ENCODE measurements at places on chromosomes 2 and 18.

- DNase-seq = no peak
Observed at GRCh38 chr18:13582178-13582670, 144.1 kb downstream of the FAM210A start.

DNA sequence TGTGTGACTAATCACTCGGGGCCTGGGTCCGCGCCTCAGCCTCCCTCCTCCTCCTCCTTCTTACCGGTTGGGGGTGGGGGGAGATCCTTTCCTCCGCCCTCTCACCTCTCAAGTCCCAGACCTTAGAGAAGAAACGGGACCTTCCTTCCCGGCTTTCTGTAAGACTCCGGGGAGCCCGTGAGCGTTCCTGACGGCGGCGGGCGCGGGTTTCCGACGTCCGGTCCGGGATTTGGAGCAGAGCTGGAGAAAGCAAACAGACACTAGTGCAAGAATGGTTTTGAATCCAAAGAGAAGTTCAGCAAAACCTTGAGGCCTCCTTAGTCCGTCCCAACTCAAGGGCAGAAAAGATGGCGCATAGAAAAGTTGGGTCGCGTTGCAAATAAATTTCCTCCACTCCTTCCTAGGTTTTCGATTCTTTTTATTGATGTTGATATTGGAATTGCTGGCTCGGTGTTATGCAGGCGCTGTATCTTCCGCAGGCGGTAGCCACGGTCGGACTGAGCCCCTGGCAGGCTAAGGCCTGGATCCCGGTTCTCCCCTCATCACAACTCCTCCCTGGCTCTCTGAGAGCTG is 2.0 kb downstream of the DLX1 start:
- peak; percentile 12 for DNase-seq

GRCh38 chr2:8216397-8216796 is 465.5 kb upstream of the ID2 start:
- no peak for DNase-seq

DNA sequence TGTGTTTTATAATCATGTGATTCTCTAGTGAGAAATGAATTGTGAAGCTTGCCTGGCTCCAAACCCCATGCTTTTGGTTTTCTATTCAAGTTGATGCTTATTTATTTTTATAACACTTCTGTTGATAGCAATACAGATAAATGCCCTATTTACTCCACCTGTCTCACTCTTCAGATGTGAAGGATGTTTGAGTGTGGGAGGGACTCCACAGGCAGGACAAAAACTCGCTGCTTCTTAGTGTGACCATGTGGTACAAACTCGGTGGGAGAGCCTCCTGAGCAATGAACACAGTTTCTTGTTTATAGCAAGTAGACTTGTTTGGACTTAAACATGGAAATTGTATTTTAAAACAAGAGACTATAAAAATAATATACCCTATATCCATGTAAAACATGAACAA is 219.7 kb downstream of the GULP1 start:
- no peak for DNase-seq

DNA sequence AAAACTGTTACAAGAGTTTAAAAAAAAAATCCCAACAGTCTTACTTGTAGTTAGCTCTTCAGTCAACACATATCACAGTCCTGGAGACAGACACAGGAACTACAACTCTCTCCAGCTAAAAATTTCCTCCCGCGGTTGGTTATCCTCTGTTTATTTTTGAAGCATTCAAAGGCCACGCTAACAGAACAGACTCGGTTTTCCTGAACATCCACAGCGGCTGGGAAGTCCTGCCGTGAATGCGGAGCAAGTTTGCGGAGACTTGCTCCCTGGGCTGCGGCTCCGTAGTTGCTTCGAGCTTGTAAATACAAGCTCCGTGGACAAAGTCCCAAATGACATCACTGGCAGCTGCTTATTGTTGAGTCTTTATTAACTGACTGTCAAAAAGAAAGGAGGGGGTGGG is at the start of gene NCKAP5:
Gene NCKAP5, minus strand, starts transcription at position 292 of the 400 bp plus-strand sequence. CDS start 50,937 bp downstream, outside the sequence.
- DNase-seq = peak; percentile 14

DNA sequence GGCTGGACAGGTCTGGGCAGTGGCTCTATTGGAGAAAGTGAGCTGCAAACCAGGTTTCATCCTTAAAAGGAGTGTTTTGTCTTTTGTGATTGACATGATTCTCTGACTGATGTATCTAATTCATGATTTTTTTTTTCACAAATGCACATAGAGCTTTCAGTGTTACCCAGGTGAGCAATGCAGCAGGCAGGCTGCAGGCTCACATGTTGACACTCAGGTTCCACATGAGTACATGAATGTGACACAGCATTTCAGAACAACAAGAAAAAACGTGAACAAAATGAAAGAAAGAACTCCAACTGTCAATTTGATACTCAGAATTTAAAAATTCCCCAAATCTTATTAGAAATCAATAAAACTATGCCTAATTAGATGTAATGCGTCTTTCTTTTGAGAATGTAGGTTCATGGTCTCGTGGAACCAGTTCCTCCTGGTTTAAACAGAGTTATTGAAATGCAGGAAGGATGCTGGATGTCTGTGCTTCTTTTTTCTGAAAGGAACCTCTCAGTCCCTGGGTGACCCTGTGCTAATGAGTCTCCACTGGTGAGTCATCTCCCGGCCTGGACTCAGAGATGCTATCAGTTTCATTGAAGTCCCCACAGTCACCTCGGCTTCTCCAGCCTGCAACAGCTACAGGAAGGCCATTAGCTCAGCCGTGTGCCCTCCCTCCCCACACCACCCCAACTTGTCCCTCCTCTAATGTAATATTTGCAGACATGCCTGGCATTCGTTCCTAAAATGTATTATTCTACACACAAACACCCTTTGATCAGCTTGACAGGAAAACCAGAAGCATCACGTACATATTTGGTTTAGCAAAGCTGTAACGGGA is 430.4 kb downstream of the LPIN1 start:
- DNase-seq = no peak

- no peak for DNase-seq
Observed at GRCh38 chr2:8138923-8139667, 542.8 kb upstream of the ID2 start.

DNA sequence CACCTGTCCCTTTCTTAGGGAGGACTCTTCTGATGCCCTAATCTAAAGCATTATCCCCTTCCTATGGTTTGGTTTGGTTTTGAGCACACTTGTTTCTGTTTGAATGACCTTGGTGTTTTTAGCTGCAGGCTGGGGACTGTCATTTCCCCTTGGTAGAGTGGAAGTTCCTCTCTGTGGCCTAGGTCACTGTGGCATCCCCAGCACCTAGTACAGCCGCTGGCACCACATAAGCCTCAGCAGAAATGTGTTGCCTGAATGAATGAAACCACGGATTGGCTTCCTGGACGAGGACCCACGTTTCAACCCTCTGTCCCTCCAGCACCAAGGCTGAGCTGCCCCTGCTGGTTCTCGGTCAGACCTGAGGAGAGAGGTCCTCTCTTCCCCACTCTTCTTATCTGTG is 159.9 kb downstream of the CTIF start:
- DNase-seq = no peak

DNA sequence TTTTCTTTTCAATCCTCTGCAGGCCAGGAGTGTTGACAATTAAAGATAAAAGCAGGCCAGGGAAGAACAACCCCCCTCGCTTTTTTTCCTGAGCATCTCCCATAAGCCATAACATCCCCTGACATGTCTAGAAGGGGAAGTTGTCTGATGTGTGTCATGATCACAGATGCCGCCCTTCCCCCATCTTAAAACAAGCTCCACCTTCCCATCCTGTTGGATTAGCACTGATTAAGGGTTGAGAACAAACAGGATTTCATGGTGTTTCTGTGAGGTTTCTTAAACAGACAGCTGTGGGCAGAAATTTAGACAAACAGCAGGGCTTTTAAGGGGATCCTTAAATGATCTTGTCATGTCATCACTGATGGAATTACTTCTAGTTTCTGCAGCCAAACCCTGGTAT is 59.4 kb upstream of the UPP2 start:
- DNase-seq = no peak

DNA sequence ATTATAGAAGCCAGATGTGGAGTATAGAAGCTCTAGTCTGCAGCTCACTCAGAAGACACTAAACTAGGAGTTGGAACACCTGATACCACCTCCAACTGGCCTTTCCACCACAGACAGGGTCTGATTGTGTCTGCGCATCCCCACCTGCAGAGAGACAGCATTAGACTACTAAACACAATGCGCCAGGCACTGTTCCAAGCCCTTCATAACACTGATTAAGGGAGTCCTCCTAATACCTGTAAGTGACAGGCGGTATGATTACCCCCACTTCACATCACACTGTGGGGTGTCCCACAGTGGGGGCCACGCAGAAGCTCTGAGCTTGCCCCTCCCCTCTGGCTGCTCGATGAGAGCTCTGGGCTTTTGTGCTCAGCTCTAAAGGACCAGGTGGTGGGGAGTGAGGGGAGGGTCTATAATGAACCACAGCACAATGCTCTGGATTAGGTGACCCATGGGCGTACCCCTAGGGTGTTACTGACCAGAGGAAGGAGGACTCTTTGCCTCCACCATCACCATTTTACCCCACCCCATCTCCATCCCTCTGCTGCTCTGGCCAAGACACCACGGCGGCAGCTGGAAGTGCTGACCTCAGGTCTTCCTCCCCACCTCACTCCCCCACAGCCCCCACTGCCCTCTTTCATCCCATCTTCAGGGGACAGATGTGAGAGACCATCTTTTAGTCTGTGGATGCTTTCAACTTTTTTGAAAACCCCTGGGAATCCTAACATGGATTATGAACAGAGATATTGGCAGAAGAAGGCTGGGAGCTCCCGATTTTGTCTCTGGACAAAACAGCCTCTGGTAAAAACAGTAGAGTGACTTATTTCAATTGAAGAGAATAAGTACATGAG is 145.1 kb downstream of the GFPT1 start:
- DNase-seq = no peak

GRCh38 chr2:10355471-10356438 is 53.1 kb downstream of the HPCAL1 start:
- DNase-seq = no peak

GRCh38 chr2:240926516-240927389 is 20.6 kb downstream of the CROCC2 start:
- DNase-seq = no peak

DNA sequence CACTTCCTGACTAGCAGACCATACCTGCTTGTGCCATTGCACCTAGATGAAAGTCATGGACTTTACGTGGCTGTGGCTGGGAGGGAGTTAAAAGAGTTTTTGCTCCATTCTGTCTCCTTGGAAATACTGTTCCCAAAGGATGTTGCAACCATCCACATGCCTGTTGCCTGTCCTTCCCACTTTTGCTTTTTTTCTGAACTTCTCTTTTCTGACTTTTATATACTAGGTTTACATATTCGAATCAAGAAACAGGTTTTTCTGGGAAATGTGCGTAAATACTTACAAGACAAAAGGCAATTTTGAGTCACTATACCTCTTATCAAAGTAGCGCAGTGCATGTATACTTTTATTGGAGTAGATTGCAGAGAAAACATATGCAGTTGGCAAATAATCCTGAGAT is 244.8 kb downstream of the PRKCE start:
- DNase-seq = no peak

- DNase-seq = no peak
Observed at GRCh38 chr18:77512152-77512551, 262.5 kb downstream of the GALR1 start.

DNA sequence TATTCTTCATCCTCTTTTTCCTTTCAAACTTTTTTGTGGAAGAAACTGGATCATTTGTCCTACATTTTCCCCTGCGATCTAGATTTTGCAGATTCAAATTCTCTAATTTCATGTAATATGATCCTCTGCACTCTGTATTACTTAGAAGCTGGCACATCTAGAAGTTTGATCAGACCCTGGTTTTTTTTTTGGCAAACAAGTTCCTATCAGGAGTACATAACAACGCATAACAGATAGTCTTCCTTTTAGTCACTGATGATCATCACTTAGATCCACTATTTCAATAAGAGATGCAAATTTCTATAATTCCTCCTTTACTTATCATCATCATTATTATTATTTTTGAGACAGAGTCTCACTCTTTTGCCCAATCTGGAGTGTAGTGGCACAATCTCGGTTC is 117.1 kb downstream of the CDH2 start:
- DNase-seq = no peak

DNA sequence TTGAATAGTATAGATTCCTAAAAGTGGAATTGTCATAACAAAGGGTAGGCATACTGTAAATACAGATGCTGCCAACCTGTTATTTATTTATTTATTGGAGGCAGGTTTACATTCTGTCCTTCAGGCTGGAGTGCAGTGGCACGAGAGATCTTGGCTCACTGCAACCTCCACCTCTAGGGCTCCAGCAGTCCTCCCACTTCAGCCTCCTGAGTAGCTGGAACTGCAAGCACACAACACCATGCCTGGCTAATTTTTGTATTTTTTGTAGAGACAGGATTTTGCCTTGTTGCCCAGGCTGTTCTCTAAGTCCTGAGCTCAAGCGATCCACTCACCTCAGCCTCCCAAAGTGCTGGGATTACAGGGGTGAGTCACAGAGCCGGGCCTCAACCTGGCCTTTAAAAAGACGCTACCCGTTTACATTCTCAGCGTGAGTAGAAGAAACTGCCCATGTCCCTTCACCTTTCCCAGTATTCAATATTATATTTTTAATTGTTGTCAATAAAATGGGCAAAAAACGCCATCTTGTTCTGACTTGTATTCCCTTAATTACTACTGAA is 3.0 kb upstream of the ROCK2 start:
- no peak for DNase-seq

- DNase-seq = no peak
Observed at GRCh38 chr2:239821694-239822075, 203.5 kb downstream of the NDUFA10 start.

GRCh38 chr2:189549449-189549832 is 31.1 kb downstream of the SLC40A1 start:
- DNase-seq = no peak

DNA sequence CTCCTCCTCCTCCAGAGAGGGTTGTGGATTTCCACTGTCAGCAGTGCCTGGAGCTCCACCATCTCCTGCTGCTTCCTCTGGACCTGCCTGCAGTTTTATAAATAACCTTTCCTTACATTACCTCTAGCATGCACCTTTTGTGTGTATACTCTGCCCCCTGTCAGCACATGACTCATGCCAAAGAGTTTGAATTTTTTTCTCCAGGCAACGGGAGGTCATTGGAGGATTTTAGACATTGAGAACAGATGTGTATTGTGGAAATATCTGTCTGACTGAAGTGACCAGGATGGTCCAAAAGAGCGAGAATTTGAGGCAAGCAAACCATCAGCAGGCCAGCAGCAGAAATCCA is 31.7 kb downstream of the IL37 start:
- no peak for DNase-seq

- no peak for DNase-seq
Observed at GRCh38 chr18:45688833-45689232, 35.1 kb upstream of the SLC14A1 start.

DNA sequence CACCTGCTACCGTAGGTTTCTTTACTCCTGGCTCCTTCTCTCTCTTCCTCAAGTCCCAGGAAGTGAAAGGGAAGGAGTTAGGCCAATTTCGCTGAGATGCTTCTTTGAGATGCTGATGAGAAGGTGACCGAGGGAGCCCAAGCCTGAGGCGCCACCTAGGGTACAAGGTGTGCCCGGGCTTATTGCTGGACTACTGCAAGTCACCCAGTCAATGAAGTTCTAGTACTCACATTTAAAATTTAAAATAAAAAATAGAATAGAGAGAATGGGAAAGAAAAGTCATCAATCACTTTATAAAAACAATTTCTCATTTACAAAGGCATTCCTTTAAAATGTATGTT is 45.3 kb downstream of the ACAA2 start:
- peak; percentile 35 for DNase-seq

All from neural crest cell (in vitro differentiated cells).